ENCODE measurements at places on chromosomes 5 and 9. TPM values are rescaled to one million over a fixed set of nuclear protein-coding genes. Genes with fewer than 3 reads are reported as not detected.
A peak's percentile ranks its signal among the peaks of the same experiment; 100 is the strongest.

- no peak for DNase-seq
Measured at GRCh38 chr9:69818750-69819345, 1.8 kb upstream of the CFAP95 start.

NPDC1 gene
- total RNA-seq, result 376 TPM

- DNase-seq, result no peak
Measured at GRCh38 chr9:20436476-20437195, 185.7 kb downstream of the MLLT3 start.

PCDHAC2 gene
- 33.4 TPM for total RNA-seq

SLC46A2 gene
- total RNA-seq, result 0.14 TPM

DNA sequence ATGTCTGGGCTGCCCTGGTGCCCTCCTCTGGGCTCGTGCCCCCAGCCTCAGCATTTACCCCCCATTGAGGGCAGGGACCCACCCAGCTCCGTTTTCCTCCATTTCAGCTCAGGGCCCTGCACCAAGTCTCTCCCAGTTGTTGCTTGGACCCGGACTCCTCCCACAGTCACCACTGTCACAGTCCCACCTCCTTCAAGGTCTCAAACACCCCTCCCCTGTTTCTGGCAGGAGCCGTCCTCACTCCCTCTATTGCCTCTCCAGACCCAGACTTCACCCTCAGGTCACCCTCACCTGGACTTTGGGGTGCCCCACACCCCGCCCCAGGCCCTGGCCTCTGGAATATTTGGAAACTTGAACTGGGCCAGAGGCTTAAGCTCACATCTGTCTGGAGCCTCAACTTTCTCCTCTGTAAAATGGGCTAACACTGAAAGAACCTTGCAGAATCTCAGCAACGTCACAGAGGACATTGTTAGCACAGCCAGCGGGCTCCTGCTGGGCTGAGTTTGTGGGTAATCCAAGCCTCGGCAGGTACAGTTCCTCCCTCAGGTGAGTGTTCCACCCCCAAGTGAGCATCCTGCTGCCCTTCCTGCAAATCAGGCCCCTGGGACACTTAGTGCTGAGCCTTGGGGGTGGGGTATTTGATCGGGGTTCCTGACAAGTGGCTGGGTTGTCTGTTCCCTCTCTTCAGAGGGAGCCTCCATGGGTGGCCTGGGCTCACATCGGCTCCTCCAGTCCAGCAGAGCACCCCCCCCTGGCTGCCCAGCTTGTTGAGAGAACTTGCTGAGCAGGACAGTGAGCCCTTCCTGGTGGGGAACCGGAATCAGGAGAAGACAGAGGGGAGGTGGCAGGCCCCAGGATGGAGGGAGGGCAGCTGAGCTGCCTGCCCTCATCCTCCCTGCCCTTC lies 130.1 kb downstream of the C9orf50 start:
- no peak for DNase-seq

DNA sequence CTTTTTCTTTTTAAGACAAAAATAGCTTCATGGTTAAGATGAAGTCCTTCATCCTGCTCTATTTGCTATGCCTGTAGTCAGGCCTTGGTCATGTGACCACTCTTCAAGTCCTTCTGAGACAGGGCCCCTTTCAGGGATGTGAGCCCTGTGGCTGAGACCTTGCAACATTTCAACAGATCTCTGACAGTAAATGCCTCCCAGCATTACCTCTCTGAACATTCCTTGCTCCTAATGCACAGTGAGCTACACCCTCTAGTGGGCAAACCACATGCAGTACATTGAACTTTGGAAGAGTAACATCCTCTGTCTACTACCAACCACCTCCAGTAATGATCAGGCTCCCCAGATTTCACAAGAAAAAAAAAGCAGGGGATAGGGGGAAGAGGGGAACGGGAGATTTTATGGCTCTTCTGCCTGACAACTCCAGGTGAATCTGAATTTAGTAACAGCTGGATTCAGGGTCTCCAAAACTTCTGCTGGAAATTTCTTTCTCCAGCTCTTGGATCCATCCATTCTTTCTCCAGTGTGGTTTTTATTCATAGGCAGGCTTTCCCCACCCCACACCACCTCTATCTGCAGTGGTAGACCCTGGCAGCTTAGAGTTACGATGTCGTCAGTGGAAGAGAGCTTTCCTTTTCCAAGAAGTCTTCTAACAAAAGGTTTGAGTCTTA lies 8.9 kb upstream of the FBXO38 start:
- DNase-seq, result peak; percentile 26
